AML-193 (cell line): ENCODE measurements at places on chromosomes 3 and 15.

- peak; percentile 75 for DNase-seq
Observed at GRCh38 chr15:90035840-90036230, 34.7 kb downstream of the ZNF710 start.

GRCh38 chr3:104939196-104939595 is 427.5 kb upstream of the ALCAM start:
- no peak for DNase-seq

DNA sequence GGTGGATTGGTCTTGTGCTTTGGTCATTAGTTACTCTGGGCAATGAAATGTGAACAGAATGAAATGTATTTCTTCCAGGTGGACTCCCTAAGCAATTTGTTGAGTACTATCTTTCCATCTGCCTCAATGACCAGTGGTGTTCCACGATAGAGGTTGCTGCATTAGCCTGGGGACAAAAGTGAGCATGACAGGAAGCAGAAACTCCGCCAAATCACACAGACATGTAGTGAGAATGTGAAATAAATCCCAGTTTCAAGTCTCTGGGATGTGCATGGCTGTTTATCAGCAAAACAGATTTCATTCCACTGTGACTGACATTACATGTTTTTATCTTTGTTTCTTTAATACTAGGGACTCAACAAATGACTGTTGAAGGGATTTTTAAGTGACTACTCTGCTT is 63.3 kb upstream of the DCBLD2 start:
- no peak for DNase-seq

DNA sequence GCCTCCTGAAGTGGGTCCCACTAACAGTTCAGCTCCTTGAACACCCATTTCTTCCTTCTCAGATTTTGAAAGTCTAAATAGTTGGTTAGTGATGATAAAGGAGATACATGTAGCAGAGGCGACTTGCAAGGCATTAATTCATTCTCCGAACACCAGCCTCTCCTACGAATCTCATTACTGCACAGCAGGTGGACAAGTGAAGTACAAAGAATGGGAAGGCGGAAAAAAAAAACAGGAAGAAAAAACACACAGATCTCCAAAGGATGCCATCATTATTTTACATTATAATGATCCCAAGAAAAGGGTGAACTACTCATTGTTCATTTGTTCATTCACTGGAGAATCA is 276.5 kb downstream of the MAGI1 start:
- DNase-seq = no peak

- DNase-seq = no peak
Observed at GRCh38 chr3:178193846-178194245, 342.4 kb upstream of the KCNMB2 start.

GRCh38 chr3:57927916-57928315 is 80.3 kb upstream of the FLNB start:
- no peak for DNase-seq

GRCh38 chr3:106820726-106821362 is 556.4 kb upstream of the CCDC54 start:
- no peak for DNase-seq

- no peak for DNase-seq
Observed at GRCh38 chr15:26712335-26712734, 60.5 kb downstream of the GABRB3 start.

- DNase-seq = no peak
Observed at GRCh38 chr3:170421111-170421641, 2.5 kb downstream of the CLDN11 start.

DNA sequence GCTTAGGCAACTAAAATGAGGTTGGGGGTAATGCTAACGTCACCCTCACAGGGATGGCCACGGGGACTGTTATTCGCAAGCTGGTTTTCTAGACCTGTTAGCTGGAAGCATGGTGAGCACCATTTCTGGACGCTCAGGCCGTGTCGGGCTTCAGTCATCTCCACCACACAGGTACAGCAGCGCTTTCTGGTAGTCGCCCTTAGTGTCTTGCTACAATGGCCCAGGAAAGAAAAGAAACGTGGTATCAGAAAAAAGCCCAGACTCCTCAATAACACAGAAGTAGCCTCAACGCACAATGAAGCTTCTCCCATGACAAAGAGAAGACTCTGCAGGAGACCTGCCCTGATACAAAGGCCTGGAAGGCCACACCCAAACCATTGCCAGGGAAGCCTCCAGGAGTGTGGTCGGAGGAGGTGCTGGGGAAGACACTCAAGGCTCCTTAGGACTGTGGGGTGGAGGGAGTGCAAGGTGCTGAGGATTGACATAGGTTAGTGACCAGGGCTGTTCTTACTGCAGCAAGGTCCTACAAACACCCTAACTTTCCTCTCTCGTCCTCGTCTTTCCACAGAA is 50.2 kb downstream of the ANXA2 start:
- no peak for DNase-seq

DNA sequence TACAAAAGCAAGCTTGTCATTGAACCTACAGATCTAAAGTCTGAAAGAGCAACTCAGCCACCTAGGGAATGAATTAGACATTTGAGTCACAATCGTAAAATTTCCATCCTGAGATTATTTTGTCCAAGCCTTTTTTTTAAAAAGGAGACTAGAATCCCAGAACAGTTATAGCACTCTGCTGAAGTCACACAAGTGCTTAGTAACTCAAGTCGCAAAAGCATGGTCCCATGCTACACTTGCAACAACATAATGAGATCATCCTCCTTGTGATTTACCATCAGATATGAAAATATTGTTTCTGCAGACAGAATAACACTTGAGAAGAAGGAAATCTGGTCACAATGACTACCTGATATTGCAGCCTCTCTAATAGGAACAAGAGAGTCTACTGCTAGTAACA is 106.7 kb downstream of the ZIC4 start:
- no peak for DNase-seq

DNA sequence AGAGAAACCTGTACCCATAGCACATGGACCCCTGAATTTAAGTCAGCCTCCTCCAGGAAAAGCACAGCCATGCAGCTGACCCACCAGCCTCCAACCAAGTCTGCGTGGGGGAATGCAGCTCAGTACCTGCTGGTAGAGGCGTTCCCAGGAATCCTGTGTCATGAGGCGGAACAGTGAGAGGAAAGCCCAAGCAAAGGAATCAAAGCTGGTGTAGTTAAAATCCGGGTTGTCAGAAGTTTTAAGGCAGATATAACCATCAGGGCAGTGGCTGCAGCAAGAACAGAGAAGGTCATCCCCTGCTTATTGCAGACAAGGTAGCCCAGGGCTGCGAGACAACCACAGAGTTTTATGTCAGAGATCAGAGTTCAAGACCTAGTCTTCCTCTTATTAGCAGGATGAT is 59.1 kb downstream of the SCN10A start:
- no peak for DNase-seq

GRCh38 chr3:187104933-187105332 is 34.4 kb downstream of the RPL39L start:
- DNase-seq = no peak

DNA sequence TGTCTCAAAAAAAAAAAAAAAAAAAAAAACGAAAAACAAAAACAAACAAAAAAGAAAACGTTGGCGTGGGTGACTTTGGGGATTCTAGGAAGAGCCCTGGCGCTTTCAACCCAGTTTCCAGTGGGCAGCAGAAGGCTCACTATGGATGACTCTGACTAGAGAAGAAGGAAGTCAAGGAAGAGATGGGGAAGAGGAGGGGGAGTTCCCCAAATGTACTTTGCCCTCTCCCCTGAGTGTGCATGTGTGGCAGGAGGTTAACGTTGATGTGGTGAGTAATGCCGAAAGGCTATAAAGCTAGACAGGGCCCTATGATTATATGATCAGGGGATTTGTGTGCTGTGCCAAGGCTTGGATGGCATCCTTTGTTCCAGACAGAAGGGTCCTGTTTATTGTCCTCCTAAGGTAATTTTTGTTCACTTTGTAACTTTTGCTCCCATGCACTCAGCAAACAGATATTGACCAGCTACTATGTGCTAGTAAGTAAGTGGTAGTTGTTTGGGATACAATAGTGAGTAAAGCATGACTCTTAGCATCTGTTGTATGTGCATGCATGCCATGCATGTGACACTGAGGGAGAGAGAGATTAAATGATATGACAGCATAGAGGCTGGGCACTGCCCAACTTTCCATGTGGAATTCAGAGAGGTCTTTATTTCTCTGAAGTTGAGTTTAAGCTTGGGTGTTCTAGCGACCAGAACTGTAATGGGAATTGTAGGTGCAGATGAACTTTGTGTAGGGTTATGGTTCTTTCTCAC is 750 bp upstream of the HHLA2 start:
- no peak for DNase-seq

GRCh38 chr15:74123131-74123429 is 7.3 kb upstream of the ISLR2 start:
- DNase-seq = no peak

- no peak for DNase-seq
Observed at GRCh38 chr15:94000606-94001005, 230.8 kb upstream of the MCTP2 start.

- no peak for DNase-seq
Observed at GRCh38 chr15:80679804-80680175, 15.3 kb upstream of the ABHD17C start.

- no peak for DNase-seq
Observed at GRCh38 chr3:194084284-194084683, 51.7 kb upstream of the HES1 start.

DNA sequence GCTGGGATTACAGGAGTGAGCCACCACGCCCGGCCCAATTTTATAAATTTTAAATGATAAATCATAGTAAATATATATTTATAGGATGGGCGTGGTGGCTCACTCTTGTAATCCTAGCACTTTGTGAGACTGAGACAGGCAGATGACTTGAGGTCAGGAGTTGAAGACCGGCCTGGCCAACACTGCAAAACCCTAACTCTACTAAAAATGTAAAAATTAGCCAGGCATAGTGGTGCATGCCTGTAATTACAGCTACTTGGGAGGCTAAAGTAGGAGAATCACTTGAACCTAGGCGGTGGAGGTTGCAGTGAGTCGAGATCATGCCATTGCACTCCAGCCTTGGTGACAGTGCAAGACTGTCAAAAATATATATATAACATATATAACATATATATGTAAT is 26.4 kb downstream of the MFN1 start:
- no peak for DNase-seq

DNA sequence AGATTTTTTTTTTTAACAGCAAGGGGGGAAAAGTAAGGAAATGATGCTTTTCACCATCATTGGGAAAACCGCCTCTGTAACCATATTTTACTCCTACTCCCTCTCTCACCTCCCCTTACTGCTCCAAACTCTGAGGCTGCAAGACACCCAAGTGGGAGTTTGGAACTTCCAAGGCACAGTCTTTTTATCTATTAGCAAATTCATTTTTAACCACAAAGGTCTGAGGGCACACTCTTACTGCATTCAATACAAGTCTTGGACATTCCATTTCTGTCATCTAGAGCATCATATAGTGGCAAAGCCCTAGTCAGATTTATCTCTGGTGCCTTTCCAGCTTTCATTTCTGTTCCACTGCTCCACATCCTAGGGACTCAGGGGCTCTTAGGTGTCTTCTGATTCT is 13.2 kb downstream of the FAM162A start:
- no peak for DNase-seq

DNA sequence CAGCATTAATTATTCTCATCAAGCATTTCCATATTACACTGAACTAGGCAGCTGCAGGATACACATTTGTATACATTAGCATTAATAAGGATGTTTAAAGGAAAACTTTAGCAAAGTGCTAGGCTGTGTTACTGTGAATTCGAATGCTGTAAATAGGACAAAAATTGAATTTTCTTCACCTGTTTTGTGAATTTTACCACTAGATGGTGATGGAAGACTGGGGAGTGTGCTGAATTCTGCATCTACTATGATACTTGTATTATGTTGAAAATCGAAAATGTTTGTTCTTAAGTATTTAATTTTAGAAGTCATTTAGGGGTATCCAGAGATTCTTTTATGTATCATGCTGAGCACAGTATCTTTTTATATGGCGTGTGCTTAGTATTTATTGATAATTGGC is 12.3 kb upstream of the P2RY14 start:
- DNase-seq = peak; percentile 69

DNA sequence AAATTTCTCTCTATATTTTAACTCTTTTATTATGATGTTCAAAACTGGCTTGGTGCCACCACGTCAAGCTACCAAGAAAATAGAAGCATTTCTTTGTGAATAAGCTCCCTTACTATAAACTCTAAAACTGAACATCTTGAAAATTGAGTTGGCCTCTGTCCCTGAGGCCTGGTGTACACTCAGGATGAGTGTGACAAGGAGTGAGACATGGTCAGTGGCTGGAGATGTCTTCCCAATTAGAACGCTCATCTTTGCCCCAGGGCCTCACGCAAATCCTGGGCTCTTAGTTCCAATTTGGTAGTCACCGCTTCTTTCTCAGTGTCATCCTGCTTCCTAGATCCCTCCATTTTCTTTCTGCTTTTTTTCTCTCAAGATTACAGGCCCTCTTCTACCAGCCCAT is 26.2 kb downstream of the SLC2A2 start:
- no peak for DNase-seq

GRCh38 chr3:153552887-153553604 is 391.0 kb downstream of the RAP2B start:
- no peak for DNase-seq

GRCh38 chr15:98649472-98650416 is 1.4 kb downstream of the IGF1R start:
- DNase-seq = no peak

- no peak for DNase-seq
Observed at GRCh38 chr3:118269537-118270125, 765.0 kb downstream of the IGSF11 start.

DNA sequence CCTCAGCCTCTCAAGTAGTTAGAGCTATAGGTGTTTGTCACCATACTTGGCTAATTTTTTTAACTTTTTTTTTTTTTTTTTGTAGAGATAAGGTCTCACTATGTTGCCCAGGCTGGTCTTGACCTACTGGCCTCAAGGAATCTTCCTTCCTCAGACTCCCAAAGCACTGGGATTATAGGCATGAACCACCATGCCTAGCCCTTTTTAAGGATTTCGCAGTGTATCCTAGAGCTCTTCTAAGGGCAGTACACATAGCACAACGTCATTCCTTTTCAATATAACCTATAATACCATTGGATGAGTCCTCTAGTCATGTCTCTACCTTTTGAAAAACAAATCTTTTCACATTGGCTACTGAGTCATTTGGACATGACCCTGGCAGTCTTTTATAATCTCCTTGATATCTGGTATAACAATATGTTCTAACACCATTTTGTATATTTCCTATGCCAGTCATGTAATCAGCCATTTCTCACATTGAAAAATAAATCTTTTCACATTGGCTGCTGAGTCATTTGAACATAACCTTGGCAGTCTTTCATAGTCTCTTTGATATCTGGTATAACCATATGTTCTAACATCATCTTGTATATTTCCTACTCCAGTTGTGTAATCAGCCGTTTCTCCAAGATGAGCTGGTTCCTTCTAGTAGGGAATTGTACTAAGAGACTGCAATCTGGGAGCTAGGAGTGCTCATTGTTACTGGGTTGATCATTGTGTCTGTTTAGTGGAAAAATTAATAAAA is 944.7 kb downstream of the MCTP2 start:
- no peak for DNase-seq

GRCh38 chr3:50167069-50167840 is 12.1 kb downstream of the SEMA3F start:
- DNase-seq = no peak

- no peak for DNase-seq
Observed at GRCh38 chr3:184563941-184564684, 2.5 kb downstream of the EPHB3 start.

GRCh38 chr3:186142393-186142932 is 33.6 kb upstream of the ETV5 start:
- no peak for DNase-seq
